A673 (cell line): ENCODE measurements at places on chromosomes 13 and 19. TPM values are rescaled to one million over a fixed set of nuclear protein-coding genes. Genes with fewer than 3 reads are reported as not detected.

DNA sequence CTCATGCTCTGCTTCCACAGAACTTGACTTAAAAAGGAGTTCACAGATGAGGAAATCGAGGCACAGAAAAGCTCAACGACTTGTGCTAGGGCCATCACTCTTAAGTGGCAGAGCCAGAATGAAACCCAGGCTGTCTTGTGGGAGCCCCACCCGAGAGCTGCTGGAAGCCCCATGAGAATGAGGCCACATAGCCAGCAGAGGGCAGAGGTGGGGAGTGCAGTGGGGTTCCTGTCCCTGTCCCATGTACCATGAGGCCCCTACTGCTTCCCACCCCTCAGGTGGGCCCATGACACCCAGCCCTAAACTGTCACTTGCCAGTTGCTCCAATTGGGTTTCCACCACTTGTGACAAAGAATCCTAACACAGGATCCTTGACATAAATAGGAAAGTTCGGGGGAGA is 175.9 kb downstream of the IRS2 start:
- DNase-seq: peak; percentile 51

DNA sequence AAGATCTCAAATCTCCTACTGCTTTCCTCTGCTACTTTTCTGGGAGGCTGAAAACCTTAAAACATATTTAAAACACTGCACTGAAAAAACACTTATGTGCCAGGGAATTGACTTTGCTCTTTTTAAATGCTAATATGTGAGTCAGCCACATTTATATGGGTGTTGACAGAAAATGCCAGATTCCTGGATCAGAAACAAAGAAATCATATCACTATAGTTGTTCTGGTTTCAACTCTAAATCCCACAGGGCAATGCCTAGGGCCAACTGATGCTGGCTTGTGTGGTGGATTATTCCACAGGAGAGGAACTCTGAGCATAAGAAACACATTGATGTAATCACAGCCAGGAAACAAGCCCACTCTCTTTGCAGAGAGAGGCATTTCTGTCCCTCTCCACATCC is 1439.0 kb upstream of the SPRY2 start:
- DNase-seq: no peak

- no peak for DNase-seq
Observed at GRCh38 chr19:30648866-30649862, 277.0 kb downstream of the ZNF536 start.

CNMD gene
- 2.4 and 2.6 TPM in 2 replicates for total RNA-seq
